AG10803 (cell line): ENCODE measurements at places on chromosomes 11 and 22.

DNA sequence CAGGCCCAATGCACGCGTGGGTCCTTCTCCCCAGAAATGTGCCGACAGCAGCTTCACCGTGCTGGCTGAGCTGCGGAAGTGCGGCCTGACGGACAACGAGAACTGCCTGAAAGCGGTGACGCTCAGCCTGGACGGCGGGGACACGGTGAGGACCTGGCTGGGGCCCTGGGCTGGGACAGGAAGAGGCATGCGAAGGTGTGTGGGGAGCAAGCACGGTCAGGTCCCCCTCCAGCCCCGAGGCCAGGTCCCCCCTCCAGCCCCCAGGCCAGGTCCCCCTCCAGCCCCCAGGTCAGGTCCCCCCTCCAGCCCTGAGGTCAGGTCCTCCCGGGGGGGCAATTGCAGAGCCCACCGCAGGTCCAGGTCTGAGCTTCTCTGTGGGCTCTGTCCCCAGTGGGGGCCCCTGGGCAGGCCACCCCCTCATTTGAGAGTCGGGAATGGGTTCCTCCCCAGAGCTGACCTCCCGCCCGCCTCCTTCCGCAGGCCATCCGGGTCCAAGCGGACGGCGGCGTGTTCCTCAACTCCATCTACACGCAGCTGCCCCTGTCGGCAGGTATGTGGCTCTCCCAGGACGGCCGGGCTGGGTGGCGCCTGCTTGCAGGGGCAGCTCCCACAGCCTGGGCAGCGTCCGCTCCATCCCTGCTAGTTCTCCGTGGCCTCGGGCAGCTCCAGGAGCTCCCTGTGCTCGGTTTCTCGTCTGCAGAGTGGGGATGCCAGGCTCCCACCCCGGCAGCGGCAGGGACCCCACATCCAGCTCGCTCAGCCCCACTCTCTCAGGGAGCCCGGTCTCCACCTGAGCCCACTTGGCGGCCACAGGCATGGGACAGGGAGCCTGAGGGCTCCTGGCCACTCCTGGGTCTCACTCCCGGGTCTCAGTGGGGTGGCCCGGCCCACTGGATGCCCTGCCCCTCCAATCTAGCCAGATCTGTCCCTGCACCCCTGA lies 7.9 kb downstream of the MUC5B start:
- DNase-seq: no peak

DNA sequence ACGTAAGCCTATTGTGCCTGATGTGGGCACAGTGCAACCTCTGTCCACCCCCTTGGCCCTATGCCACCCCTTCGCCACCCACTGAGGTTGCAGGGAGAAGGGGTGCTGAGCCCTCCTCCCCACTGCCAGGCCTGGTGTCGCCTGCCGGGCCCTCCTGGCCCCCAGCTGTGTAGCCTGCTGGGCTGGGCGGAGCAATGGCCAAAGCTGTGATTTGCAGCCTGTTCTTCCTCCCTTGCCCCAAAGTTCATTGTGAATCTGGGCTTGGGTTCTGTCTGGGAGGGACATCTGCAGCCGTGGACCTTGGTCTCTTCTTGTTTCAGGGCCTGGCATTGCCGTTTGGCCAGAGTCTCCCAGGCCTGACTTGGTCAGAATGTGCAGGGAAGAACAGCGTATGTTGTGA lies 121.9 kb downstream of the PKNOX2 start:
- DNase-seq: no peak

- no peak for DNase-seq
Observed at GRCh38 chr11:104645261-104646222, 252.7 kb downstream of the CASP12 start.

- no peak for DNase-seq
Observed at GRCh38 chr11:65411681-65412070, 10.9 kb upstream of the NEAT1 start.

GRCh38 chr22:41970601-41971000 lies 1.4 kb downstream of the SEPTIN3 start:
- no peak for DNase-seq

DNA sequence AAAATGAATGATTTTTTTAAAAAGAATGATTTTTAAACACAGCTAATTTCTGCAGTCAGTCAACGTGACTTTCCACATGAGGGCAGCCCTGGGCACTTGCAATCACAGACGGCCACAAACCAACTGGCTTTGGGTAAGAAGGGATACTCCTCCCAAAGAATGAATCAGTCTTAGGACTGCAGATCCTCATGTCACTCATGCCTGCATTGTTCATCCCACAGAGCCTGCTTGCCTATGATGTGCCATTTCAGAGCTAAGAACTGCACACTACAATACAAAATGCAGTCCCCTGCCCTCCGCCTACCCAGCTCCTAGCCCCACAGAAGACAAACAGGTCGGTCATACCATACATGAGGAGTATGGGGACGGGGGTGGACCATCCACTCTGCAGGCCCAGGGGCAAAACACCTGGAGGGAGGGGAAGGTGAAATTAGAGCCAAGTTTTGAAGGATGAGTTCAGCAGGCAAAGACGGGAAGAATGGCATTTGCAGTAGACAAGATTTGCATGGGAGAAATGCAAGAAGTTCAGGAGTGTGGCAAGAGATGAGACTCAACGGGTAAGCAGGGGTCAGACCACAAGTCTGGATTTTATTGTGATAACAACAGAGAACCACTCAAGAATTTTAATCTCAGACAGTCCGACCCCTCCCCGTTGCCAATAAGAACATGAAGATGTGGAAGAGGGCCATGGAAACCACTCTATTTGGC lies 24.7 kb downstream of the PACSIN2 start:
- peak; percentile 92 for DNase-seq

DNA sequence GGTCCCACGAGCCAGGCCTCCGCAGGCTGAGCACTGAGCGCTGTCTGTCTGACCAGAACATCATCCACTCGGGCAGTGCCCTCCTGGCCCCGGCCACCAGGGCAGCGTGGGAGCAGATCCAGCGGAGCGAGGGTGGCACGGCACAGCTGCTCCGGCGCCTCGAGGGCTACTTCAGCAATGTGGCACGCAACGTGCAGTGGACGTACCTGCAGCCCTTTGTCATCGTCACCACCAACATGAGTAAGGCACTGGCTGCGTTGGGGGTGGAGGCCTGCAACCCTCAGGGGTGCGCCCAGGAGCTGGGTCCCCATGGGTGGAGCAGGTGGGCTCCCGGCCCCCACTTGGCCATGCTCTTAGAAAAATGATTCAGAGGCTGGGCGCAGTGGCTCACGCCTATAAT lies 49.7 kb upstream of the PRODH start:
- DNase-seq: no peak

GRCh38 chr11:117458275-117459122 lies 130.8 kb downstream of the CEP164 start:
- DNase-seq: no peak

DNA sequence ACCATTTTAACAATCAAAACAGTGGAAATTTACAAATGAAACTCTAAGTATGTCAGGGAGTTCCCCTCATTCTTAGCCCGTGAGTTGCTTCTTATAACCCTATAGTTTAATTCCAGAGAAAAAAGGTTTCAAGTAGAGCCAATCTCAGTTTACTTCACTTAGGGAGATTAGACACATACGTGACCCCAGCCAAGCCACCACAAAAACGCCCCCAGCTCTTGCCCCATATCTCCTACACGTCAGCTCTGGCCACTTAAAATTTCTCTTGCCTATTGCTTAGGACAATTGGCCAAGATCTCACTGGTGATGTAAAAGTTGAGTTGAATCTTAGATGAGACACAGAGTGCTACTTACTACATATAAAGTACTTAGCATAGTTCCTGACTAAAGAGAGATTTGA lies 166.4 kb downstream of the ETS1 start:
- peak; percentile 75 for DNase-seq

GRCh38 chr11:12375720-12376119 lies 1.7 kb upstream of the PARVA start:
- no peak for DNase-seq

- no peak for DNase-seq
Observed at GRCh38 chr11:102462610-102463009, 10.0 kb upstream of the TMEM123 start.

DNA sequence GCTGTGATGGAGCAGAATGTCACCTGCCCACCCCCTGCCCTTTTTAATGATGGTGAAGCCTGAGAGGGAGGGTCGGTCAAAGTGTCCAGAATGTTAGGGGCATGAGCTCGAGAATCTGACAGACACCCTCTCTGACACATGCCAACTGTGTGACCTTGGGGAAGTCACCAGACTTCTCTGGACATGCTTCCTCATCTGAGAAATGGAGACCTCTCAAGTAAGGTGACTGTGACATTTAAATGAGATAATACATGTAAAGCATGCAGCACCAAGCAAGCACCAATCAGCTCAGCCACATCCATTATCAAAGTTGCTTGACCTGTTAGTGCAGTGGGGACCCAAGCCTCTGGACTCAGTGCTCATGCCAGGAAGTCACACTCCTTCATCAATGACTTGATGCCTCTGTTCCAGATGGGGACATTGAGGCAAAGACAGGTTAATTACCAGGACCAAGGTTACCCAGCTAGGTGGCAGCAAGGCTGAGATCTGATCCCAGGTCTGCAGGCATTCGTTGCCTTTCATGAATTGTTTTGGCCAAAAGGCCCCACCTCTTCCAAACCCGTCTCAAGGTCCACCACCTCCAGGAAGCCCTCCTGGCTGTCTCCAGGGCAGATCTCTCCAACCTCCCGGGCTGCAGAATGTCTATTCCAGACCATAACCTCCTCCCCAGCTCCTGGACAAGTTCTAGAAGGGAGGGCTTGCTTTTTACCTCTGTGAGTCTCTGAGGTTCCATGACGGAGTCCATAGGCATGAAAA lies 38.8 kb upstream of the SYT7 start:
- DNase-seq: no peak

DNA sequence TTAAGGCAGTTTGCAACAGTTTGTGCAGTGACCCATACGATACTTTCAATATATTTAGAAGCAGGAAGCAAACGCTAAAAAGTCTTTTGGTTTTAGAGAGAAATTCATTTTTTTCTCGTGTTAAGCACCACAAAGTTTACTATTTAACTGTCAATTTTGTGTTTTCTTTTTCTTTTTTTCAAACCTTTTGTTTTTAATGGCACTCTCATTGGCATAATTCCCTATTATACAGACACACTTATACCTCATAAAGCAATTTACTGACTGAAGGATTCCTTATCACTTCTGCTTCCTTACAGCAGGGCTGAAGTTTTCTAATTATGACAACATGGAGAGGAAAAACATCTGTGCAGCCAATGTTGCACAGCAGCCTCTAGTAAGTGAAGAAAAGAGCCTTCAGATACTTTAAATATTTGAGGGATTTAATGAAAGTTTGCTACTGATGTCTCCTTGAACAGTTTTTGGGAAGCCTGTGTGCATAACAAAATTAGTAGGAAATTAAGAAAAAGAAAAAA lies 2191.2 kb downstream of the LRRC4C start:
- no peak for DNase-seq

DNA sequence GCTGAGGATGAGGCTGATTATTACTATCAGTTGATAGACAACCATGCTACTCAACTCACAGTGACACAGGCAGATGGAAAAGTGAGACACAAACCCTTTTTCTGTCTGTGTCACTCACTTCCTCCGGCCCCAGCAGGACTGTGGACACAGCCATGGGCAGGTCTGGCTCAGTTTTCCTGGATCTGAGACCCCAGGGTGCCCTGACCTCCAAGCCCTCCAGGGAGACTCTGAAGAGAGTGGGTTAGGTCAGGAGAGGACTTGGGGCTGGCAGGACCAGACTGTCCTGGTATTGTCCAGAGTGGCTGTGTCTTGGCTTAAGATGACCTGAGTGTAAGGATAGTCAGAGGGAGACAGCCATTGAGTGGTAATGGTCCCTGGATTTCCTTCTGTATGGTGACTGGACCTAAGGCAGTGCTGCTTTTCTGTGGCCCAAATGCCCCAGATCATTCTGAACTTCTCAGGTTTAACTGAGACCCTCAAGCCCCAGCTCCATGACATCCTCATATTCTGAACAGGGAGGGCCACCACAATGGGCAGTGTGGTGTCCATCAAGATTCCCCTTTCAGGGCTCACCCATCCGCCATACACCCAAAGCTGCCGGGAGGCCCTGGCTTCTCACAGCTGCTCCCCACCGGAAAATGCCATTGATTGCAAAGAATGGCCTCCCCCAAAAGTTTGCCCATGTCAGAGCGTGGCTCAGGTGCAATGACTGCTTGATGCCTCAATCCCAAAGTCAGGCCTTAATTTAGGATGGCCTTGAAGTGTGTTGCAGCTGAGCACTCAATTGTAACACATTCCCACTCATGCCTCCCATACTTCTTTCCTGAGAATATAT lies 36.2 kb upstream of the PRAME start:
- no peak for DNase-seq

DNA sequence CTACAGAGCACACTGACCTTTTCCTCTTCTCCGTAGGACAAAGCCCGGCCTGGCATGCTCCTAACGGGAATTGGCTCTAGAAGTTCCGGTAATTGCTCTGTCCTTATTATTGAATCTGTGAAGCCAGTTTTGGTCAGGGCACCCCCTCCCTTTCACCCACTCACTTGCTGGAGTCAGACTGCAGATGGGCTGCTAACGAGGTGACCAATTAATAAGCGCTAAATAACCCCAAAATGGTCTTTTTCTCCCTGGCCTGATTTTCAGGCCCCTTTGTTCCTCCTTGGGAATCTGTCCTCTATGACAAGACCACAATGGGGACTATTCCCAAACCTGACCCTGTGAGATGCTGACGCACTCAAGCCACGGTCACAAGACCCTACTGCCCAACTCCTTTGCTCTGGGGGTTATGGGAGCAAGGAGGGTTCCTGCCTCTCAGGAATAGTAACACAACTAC lies 610.0 kb upstream of the CADM1 start:
- DNase-seq: no peak

DNA sequence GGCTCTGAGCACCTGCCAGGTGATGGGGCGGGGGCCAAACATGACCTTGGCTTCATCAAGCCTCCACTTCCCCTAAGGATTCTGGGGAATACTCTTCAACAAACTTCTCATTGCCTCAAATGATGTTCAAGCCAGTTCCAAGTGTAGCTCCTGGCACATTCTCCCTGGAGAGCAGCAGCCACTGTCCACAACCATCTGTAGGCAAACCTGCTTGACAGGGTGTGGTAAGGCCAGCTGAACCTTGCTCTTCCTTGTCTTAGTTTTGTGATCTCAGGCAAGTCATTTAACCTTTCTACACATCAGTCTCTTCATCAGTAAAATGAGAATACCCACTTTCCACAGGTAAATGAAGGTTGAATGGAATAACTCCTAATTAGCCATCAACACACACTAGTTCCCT lies 323.3 kb downstream of the TENM4 start:
- no peak for DNase-seq

DNA sequence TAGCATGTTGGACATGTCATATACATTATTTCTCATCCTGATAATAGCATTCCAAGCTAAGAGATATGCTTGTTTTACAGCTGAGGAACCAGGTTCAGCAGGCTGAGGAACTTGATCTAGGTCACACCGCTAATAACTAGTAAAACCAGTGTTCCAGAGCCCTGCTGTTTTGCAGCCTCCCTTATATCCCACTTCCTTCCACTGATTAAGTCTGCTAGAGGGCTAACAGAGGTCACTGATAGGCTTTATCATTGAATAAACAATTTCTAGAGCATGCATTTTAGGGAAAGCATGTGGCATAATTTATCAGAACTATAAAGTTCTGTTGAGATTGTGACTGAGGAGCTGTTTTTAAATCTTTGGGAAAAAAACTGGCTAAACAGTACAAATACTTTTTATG lies 54.0 kb downstream of the UVRAG start:
- DNase-seq: no peak

- peak; percentile 48 for DNase-seq
Observed at GRCh38 chr11:113382121-113382520, 5.5 kb upstream of the ANKK1 start.
